NCI-H1092 treated with DMSO at 0.1 percent for 48 hours (cell line): ENCODE measurements at places on chromosomes 2 and 18.

- DNase-seq: no peak
These were observed 44.8 kb upstream of the STRN start for GRCh38 chr2:37011130-37011529.

DNA sequence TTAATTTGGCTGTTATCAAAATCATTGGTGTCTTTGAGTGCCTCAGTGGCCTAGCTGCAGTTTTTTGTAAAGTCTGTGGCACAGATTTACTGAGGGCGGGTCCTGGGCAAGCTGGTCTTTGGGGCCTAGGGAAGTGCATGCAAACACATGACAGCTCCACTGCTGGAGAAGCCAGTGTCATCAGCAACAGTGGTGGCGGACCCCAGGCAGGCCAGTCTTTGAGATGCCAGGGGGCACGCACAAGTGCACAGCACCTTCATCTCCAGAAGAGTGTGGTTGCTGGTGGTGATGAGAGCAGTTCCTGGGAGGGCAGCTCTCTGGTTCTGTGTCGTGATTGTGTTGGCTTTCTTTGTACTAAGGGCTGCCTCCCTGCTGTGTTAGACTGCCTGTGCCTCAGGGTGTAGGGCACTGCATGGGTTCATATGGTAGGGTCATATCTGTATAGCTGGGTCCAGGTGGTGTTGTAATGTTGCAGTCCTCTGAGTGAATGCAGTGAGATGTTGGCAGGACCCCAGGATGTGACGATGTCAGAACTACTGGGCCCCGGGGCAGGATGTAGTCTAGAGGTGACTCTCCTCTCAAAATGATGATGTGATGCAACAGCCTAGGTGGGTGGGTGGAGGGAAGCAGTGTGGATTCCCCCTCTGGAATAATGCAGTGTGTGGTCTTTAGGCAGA is 646.7 kb upstream of the CDH2 start:
- DNase-seq: no peak

DNA sequence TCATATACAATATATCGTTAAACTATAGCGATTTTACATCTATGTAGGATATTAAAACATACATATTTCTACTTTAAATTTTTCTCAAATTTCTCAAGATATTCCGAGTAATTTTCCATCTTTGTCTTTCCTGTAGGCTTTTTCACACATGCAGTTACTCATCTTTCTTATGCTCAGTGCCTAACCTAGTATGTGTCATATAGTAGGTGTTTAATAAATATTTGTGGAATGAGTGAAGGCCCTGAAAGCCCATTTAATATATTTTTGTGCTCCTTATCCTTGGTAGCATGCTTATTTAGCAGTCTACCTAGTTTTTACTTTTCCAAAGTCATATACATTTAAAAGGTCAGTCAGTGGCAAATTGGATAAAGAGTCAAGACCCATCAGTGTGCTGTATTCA is 67.3 kb downstream of the ITGB6 start:
- no peak for DNase-seq

- DNase-seq: no peak
These were observed 34.4 kb upstream of the ALKAL2 start for GRCh38 chr2:322326-322725.

DNA sequence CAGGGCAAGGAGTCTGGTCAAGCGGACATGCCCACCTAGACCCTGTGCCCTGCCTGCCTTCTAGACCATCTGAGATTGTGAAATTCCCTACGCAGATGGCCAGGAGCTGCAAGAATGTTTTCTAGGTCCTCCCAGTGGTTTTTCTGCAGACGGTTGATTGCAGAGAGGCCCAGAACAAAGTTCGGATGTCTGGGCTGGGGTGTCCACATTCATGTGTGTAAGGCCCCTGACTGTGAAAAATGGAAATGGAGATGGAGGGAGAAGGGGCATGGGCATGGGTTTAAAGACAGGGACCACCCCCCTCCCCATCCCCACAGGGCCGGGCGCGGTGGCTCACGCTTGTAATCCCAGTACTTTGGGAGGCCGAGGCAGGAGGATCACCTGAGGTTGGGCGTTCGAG is 11.8 kb downstream of the ARHGAP25 start:
- DNase-seq: no peak

DNA sequence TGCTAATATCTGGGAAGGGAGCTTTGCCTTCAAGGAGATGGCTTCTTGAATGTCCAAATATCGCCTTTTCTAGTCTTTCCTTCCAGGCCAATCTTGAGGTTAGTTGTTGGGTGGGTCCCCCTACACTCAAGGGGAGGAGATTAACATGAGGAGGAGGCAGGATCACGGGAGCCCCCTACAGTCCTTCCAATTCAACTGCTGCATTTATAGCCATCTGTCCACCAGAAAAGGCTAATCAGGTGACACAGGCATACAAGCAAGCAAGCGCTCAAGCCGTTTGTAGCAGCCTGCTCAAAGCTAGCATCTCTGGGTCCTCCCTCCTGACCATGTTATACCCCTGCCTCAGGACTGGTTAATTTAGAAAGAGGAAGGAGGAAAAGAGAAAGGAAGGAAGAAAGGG is 87.6 kb downstream of the MRPS9 start:
- no peak for DNase-seq

- no peak for DNase-seq
These were observed 119.9 kb upstream of the HS6ST1 start for GRCh38 chr2:128438586-128438985.

- DNase-seq: no peak
These were observed 141.1 kb downstream of the PARD3B start for GRCh38 chr2:204686406-204686805.

DNA sequence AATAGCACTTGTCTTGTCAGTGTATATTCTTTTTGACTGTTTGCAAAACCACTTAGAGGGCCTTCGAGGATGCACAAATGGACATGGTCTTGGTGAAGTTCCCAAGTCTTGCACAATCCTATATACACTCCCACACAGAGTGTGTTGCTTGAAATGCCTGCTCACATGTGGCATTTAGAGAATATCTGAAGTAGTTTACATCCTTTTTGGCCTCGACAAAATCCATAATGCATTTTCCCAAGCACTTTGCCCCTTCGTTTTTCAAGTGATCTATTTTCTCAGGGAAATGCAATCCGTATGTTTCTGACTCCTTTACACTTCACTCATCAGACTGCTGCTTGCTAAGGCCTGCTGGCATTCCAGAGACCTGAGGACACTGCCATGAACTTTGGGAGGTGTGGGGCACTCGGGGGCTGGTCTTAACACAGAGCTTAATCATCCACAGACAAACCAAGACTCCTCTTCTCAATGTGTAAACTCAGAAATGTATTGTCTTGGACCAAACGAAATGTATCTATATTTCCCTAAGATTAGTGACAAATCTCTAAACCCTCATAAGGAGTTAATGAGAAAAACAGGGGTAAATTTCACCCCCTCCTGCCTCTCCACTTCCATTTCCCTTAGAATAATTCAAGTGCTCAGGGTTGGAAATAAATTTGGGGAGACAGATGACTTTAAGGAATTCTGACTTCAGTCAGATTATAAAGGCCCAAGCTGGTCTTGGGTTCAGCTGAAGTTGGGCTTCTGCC is 219.3 kb upstream of the APCDD1 start:
- DNase-seq: no peak

- DNase-seq: peak; percentile 2
These were observed 26.5 kb upstream of the KCNS3 start for GRCh38 chr2:17851731-17852585.

- DNase-seq: peak; percentile 58
These were observed 624 bp upstream of the MAP4K3 start for GRCh38 chr2:39437522-39438296.

GRCh38 chr2:68726608-68727367 is 7.8 kb upstream of the ARHGAP25 start:
- DNase-seq: no peak

- no peak for DNase-seq
These were observed at the start of gene PAX3 for GRCh38 chr2:222298311-222299150. Gene PAX3, minus strand, starts transcription at chr2:222298998. Its CDS starts 383 bp downstream, at chr2:222298615.

DNA sequence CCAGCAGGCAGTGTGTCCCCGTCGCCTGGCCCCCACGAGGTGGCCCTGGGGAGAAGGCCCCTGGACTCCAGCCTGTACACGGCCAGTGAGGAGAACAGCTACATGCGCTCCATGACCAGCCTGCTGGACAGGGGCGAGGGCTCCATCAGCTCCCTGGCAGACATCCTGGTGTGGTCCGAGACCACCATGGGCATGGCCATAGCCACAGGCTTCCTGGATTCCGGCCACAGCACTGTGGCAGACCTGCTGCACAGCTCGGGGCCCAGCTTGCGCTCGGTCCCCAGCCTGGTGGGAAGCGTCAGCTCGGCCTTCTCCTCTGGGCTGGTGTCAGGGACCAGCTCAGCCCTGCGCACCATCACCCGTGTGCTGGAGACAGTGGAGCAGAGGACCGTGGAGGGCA is 1.0 kb downstream of the TEX44 start:
- no peak for DNase-seq

DNA sequence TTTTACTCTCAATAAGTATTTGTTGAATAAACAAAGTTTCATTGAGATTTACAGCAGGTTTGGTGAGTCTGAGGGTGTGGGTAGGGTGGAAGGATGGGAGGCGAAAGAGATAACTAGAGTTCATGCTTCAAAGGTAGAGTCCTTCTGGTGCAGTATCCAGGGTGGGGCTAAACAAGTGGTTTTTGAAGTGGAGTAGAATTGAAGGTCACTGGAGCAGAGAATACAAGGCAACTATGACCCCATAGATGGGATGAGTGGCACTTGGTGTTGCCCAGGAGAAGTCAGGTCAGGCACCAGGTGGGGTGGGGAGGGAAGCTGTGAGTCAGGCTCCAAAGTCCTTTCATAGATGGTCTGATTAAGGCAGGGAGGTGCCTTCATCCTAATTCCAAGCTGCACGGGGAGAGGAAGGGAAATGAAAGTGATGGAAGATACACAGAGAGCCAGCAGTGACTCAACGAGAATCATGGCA is 6.6 kb upstream of the CAB39 start:
- no peak for DNase-seq

- DNase-seq: no peak
These were observed 85.7 kb downstream of the SLC4A3 start for GRCh38 chr2:219713110-219713509.

DNA sequence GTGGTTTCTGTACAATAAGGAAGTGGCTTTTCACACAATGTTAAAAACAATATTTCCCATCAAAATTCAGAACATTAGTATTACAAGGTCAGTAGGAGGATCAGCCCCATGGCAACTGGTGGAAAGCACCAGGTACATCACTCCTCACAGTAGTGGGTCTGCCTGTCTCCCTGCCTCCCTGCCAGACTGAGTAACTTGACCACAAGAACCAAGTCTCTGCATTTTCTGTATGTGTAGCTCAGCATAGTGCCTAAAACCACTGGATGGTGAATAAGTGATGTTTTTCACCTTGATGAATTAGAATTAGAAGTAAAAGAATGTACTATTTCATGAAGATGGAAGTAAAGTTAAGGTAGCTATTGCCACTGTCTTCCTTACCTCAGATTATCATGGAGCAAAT is 4.1 kb upstream of the WDR7 start:
- DNase-seq: no peak

GRCh38 chr2:38959938-38960608 is 70.4 kb downstream of the ARHGEF33 start:
- peak; percentile 16 for DNase-seq

DNA sequence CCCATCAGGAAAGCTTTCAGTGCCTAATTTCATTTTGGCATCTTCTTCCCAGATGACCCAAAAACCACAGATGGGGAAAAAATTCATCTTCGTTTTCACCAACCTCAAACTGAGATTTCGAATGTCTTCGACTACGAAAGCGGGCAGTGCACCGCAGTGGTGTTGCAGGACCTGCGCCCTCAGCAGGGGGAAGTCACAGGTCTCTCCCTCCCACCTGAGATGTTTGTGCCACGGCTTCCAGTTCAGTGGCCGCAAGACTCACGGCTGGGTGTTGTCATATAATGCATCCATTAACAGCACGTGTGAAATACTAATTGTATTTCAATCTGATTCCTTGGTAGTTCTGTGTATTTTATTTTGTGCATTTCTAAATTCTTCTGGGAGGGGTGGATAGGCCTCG is 66.2 kb upstream of the SALL3 start:
- DNase-seq: no peak

GRCh38 chr18:64333584-64333983 is 184.7 kb upstream of the LINC00305 start:
- no peak for DNase-seq

DNA sequence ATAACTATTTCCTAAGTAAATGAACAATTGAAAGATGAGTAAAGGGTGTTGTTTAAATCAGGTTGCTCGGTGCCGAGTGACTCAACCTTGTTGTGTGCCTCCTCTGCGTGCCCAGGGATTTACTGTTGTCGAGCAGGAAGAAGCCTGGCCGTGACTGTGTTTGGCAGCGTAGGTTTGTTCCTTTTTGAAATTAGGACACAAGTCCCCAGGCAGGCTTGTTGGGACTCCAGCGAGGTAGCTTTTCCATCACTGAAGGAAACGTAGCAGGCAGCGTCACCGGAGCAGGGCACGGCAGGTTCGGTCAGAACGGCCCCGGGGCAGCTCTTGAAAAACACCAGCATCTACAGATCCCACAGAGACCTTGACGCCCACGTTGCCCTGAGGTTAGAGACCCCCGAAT is 48.6 kb downstream of the TMEM18 start:
- no peak for DNase-seq

- no peak for DNase-seq
These were observed 90.4 kb upstream of the NOSTRIN start for GRCh38 chr2:168712053-168712452.

DNA sequence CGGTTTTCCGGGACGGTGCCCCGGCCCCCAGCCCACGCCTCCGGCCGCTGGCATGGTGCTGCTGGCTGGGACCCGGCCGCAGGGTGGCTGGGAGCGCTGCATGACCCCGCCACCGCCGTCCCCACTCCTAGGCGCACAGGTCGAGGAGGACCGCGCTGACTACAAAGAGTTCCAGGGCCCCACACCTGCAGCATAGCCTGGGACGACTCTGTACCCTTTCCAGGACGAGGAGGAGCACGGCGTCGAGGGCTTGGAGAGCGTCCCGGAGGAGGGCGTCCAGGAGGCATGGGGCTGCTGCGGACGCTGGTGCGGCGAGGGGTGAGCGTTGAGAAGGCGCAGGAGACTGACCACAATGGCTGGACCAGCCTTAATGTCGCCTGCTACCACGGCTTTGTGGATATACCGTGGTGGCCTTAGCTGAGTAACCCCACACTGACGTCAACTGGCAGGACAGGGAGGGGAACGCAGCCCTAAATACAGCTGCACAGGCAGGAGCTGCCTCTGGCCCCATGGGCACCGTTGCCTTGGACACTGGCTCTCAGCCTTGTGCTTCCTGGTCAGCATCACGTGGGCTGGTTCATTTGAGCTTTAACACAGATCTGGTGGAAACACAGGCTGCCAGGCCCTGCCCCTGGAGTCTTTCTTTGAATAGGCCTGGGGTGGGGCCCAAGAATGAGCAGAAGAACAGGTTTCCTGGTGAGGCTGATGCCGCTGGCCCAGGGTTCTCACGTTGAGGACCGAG is 40.9 kb upstream of the TRIM43B start:
- no peak for DNase-seq

DNA sequence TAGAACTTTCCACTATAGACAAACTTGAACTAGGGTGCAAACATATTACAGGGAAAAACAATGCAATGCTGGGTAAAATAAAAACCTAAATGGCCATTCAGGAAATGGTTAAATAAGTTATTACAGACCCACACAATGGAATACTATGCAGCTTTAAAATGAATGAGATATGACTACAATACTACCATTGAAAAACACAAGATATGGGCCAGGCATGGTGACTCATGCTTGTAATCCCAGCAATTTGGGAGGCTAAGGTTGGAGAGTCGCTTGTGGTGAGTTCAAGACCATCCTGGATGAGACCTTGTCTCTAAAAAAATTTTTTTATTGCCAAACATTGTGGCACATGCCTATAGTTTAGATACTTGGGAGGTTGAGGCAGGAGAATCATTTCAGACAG is 6.8 kb downstream of the PECR start:
- no peak for DNase-seq

- DNase-seq: no peak
These were observed 43.7 kb downstream of the SH3BP4 start for GRCh38 chr2:234995332-234996068.

- no peak for DNase-seq
These were observed 79.1 kb downstream of the DYM start for GRCh38 chr18:49381267-49381845.
